D341Med (cell line): ENCODE measurements at places on chromosomes 2 and 18.

DNA sequence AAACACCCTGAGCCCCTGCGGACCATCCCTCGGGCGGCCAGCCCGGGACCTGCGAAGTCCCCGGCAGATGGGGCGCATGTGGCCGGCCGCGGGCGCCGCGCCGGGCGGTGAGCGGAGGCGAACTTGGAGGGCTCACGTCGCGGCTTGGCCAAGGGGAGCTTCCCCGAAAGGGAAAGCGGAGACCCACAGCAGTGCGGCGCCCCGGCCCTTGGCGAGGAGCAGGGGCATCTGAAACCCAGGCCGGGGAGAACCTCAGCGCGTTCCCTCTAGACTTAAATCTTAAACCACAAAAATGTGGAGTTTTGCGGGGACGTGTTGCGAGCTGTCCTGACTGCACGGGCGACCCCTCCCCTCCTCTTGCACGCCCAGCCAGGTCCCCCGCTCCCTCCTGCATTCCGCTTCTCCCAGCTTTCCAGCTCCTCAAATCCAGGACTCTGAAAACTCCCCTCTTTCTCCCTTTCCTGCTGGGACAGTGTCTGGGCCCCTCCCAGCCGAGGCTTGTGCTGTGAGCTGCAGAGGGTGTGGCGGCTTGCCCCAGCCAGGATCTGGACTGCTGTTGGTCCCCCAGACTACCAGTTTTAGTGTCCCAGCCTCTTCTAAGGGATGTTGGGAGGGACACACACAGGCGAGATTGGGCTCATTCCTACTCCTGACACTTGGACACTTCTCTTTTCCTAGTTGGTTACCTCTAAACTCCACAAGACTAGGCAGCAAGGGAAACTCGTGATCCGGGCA, 1.3 kb downstream of the FMNL2 start:
- DNase-seq, result peak; percentile 71

DNA sequence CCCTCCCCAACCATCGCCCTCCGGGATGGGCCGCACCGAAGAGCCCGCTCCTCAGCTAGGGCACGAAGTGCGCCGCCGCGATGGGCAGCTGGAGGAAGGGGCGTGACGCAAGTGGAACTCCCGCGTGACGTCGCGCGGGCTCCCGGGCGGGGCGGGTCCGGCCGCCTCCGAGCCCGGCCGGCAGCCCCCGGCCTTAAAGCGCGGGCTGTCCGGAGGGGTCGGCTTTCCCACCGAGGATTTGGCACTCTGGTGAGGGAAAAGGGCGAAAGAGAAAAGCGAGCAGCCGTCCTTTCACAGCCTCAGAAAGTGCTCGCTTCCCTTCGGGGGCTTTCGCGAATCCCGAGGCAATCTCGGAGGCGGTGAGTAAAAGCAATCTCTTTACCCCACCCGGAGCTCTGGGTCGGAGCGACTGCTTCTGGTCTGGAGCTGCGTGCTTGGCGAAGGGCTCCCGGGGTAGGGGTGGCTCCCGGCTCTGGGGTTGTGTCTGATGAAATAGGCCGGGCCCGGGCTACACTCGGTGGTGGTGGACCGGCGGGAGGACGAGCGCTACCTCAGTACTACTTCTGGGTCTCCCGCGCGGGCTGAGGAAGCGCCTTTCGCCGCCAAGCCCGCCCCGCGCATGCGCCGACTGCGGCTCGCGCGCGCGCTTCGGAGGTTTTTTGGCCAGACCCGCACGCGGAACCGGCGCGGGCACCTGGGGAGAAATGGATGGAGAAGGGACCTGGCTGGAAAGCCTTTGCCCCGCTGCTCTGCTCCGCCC, at the start of gene RBBP8:
Gene RBBP8 (plus strand): TSS at position 123 of the 760 bp plus-strand sequence. CDS start 3,524 bp downstream, outside the sequence.
- peak; percentile 98 for DNase-seq

DNA sequence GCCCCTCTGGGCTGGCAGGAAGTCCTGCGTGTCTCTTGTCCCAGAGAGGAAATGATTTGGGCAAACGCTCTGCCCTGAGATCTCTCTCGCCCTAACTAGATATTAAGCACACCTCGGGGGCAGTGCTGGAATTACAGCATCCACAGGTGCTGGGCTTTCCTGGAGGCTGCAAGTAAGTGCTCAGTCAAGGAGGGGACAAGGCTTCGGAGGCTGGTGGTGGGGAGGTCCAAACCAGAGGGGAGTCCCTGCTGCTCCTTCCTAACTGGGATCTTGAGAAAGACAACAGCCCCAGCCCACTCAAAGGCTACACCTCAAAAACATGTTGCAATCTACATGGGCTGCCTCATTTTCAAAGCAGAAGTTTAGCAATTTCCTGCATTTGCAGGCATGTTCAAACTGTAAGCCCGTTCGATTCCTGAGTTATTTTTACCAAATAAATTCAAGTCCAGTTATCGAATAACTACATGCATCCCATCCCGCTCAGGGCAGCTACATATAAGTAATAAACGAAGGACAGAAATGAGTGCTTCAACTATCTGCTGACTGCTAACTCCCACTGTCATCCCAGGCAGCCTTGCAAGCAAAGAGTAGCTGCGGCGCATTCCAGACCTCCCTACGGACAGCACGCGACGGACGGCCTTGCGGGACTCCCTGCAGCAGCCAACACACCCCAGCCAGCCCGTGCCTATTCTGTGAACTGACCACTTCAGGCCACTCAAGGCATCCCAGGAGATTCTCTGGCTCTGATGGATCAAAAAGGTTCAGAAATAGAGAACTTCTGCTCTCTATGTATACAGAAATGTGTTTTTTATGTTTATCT, 27.5 kb downstream of the ZNF516 start:
- no peak for DNase-seq

- DNase-seq, result no peak
Measured at GRCh38 chr2:143873886-143874285, 646.0 kb downstream of the ZEB2 start.

- peak; percentile 5 for DNase-seq
Measured at GRCh38 chr2:239186516-239187357, 214.1 kb downstream of the HDAC4 start.

GRCh38 chr2:89837962-89838625, 1146.6 kb downstream of the RPIA start:
- no peak for DNase-seq

- no peak for DNase-seq
Measured at GRCh38 chr2:123468071-123468470, 557.0 kb upstream of the CNTNAP5 start.

DNA sequence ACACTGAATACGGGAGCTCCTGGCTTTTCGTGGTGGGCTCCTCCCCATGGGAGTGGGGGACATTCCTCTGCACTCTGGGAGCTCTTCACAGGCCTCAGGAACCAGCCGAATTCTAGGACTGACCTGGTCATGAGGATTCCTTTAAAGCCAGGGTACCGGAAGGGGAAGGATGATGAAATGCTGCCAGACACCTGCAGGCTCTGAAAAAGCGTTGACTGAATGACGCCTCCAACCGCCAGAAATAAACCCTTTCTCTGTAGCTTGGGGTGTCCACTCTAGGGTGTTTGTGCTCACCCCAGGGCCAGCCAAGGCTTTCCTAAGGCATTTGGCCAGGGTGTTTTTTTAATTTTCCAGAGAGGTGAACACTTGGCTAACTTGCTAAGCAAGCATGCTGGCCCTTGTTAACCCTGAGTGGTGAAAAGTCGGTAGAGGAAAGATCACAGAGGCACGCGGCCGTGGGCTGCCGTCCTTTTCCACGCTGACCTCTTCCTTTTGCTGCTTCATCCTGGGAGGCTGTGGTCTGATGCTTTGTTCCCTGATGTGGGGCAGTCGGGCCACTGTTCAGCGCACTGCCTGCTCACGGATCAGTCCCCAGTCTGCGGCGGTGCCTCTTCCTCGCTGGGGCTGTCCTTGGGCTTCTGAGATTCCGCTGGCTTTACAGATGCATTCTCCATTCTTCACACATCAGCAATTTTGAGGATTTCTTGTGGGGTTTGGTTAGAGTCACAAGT, 32.0 kb downstream of the IMPA2 start:
- peak; percentile 34 for DNase-seq

- DNase-seq, result no peak
Measured at GRCh38 chr2:235614900-235615712, 121.3 kb downstream of the AGAP1 start.

- DNase-seq, result no peak
Measured at GRCh38 chr18:63683890-63684289, 18.9 kb upstream of the SERPINB11 start.

DNA sequence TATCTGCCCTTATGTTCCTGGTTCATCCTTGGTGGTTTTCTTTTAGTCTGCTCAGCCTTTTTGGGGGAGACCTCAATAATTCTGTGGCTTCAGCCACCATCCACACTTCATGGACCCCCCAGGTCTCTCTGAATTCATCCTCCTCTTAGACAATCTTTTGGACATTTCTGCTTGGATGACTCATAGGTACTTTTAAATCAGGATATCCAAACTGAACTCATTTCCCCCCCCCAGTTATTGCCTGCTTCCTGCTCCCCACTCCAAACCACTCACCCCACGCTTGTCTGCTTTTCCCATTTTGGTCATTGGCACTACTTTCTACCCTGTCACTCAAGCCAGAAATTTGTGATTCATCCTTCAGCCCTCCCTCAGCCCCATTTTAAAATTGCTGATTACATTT, 78.5 kb downstream of the TANC1 start:
- DNase-seq, result no peak

DNA sequence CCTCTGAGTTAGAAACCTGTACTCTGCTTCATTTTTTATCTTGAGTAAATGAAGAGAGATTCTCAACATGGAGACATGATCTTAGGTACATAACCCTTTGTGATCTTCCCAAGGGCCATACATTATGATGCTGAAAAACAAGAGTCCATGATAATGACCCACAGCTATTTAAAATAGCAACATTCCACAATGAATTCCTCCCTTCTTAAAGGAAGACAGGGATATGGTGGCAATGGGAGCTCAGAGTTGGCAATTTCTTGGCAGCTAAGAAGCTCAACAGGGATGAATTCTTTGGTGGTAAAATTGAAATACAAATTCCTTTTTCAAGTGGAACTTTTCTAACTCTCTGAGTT, 638.5 kb downstream of the CNTNAP5 start:
- no peak for DNase-seq

DNA sequence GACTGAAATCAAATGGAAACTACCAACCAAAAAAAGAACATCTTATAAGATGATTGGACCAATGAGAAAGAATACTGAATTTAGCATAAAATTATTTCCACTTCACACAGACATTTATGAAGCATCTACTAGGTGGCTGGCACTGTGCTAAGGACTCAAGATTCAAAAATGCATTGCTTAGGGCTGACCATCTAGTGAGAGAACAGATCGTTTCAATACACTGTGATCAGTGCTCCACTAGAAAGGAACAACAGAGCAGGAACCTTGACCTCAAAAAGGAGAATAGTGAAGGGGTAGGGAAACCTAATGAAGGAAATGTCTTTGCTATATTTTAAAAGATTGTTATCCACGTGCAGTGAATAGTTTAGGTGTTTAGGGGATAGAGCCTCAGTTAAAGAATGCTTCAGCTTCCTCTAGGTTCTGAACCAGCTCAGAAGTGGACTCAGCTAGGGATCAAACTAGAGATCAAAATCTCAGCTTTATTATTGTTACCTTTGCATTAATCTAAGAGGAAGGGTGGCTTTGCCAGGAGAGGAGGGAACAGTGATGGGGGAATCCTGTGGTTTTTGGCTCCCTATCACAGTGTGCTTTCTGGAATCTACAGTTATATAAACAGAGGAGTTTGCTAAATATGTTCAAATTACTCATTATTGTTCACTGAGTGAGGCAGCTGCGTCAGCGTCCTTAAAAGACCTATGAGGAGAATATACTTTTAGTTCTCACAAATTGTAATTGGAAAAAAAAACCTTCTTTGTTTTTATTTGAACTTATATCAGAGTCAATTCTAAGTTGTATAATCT, 16.2 kb upstream of the BBS5 start:
- no peak for DNase-seq

GRCh38 chr18:56286775-56287325, 351.5 kb downstream of the TXNL1 start:
- no peak for DNase-seq

GRCh38 chr2:50749216-50749615, 282.7 kb downstream of the NRXN1 start:
- no peak for DNase-seq

DNA sequence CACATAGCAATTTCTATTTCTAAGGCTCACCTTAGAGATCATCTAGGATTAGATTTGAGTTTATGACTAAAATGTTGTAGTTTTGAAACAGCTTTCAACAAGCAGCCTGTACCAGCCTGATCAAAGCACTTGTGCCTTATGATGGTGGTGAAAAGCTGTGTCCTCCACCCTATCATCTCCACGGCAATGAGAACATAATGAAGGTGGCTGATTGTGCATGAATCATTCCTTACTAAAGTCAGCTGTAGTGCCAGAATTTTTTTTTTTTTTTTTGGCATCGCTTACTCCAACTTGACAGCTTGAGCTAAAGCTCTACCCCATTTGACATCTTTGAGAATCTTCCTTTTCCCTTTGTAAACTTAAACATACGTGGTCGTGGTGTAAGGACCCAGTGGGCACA, 86.0 kb downstream of the DCC start:
- no peak for DNase-seq

GRCh38 chr2:44778221-44778654, 163.3 kb upstream of the SIX3 start:
- no peak for DNase-seq

DNA sequence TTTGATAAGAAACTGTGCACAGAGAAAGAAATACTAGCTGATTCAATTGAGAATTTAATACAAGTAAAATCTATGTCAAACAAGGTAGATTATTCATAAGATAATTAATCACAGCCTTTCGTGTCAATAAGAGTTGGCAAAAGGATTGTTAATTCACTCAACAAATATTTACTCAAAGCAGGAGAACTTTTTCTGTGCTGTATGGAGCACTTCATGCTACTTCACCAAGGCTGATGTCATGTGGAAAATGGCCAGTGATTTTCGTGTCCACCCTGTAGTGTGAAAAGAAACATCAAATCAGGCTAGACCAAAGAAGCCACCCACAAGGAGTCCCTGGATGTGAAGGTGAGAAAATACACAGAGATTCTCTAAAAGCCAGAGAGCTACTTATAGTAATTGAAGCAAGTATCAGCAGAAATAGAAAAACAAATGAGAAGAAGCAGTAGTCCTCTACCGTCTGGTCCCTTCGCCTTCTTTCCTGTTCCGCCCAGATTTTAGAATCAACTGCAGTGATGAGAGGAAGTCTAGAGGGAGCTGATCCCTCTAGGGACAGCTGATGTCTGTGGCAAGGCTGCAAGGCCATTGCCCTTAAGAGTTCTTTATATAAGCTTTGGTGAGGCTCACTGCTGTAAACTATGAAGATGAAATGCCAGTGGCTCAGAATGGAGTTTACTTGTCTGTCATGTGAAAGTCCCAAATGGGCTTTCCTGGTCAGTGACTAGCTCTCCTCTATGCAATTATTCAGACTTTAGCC, 201.3 kb upstream of the APCDD1 start:
- no peak for DNase-seq

GRCh38 chr18:42860011-42860410, 255.5 kb downstream of the RIT2 start:
- no peak for DNase-seq

DNA sequence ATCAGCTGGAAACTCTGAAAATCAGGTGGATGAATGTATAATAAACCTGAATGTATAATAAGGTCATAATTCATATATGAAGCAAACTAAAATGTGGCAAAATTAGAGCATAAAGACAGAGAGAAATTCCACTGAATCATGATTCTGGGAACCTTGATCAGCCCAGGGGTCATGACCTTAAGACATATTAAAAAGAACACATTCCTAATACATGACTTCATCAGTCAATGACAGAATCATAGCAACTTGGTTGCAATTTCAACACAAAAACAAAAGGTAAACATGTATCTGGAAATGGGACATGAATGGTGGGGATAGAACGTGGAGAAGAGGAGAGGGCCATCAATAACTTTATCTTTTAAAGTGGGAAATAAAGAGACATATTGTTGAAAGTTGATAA, 17.6 kb downstream of the AFF3 start:
- DNase-seq, result no peak
